Eye (tissue), 1 donor: ENCODE measurements at places on chromosomes 6 and 20.

GRCh38 chr6:83511901-83512681 is at the start of gene PRSS35:
Gene PRSS35, plus strand, starts transcription at chr6:83512534. Its CDS starts 10,908 bp downstream, at chr6:83523442.
- DNase-seq = peak; percentile 91

GRCh38 chr6:127069659-127070279 is 48.7 kb upstream of the RSPO3 start:
- peak; percentile 24 for DNase-seq

- no peak for DNase-seq
Observed at GRCh38 chr6:35511562-35511941, 1.1 kb downstream of the TULP1 start.

DNA sequence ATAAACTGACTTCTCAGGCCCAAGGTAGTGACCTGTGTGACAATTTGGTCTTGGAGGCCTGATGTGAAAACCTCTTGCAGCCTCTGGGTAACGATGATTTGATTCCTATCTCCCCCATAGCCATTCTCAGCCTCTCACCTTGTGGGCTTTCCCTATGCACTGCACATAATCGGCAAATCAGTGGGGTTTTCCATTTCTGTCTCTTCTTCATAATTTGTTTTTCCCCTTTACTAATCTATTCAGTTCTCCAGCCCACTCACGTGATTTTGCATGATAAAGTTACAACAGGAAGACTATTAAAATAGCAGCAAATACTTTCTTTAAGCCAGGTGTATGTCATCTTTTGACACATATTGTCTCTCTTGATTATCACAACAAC is 893.7 kb downstream of the TFAP2A start:
- no peak for DNase-seq

DNA sequence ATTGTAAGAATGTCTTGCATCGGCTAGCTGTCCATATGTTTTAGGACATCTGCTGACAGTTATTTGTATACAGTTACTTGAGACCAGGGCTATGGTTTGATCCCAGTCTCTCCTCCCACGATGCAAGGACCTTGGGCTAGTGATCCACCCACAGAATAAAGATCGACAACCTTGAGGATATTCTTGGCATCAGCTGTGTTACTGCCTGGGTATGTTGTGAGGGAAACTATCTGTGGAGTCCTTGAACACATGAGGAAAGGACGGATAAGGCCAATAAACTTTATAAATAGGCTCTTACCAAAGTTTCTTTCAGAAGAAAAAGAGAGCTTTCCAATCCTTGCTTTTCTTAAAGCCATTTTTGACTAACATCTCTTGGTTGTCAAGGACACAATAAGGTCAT is 70.8 kb upstream of the HEY2 start:
- DNase-seq = no peak

- no peak for DNase-seq
Observed at GRCh38 chr6:158703111-158703836, 53.4 kb downstream of the SYTL3 start.

- DNase-seq = no peak
Observed at GRCh38 chr20:20455926-20456325, 88.0 kb downstream of the INSM1 start.

GRCh38 chr6:11804701-11805100 is 26.1 kb upstream of the ADTRP start:
- no peak for DNase-seq

- DNase-seq = no peak
Observed at GRCh38 chr6:44869321-44869897, 458.7 kb upstream of the RUNX2 start.

DNA sequence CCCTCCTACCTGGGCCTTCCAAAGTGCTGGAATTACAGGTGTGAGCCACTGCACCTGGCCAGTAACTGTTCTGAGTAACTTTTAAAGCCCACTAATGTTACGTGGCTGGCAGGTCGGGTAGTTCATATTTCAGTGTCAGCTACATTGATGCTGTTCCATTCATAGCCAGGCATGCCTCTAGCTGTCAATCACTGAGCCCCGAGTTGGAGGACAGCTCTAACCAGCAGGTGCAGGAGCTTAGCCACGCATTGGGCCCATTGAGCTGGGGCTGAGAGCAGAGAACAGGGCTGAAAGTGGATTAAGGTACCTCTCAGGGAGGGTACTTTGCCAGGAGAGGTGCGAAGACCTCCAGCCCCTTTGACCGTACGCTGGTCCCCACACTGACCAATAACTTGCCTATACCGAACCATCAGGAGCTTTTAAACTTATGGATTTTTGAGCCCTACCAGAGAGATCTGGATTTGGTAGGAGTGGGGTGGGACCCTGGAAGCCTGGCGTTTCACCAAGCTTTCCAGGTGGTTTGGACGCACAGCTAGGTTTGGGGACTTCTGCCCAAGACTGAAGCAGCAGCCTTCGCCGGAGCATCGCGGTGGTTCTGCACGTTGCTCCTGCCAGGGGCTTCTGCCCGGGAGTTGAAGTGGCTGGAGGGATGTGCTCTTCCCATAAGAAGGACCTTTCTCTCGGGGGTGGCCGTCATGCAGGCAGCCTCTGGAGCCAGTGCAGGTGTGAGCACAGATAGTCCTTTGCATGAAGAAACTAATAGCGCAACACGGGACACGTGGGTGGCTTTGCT is 82.6 kb downstream of the SERAC1 start:
- DNase-seq = no peak

GRCh38 chr6:8857160-8857559 is 421.8 kb upstream of the SLC35B3 start:
- no peak for DNase-seq

DNA sequence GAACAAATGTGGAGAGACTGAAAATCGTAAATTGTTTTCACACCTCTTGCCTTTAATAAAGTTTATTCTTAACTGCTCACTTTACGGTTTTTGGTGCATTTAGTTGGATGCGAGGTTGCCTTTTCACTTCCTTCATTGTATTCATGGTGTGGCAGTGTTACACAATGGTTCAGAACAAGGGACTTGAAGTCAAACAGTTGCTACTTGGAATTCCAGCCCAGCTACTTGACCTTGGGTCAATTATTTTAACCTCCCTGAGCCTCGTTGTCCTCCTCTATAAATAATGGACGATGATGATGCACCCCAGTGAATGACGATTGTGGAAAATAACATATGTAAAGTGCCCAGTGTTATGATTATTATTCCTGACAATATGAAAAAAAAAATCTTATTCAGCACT is 72.3 kb downstream of the CARMIL1 start:
- no peak for DNase-seq

DNA sequence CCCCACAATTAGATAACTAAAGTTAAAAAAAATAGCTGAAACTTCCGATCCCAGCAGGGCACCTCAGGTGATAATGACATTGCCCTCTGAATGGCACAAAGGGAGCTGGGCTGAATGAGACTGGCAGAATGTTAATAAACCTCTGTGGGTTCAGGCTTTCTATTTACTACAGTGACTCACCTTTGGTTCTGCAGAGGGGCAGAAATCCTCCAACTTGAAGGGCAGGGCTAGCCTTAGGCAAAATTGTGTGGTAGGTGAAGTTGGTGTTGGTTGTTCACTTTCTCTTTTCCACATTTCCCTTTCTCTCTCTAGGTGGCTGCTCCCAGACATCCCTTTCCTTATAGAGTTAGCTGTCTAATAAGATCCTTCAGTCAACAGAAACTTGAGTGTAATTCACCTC is 625.2 kb downstream of the EPM2A start:
- DNase-seq = no peak

DNA sequence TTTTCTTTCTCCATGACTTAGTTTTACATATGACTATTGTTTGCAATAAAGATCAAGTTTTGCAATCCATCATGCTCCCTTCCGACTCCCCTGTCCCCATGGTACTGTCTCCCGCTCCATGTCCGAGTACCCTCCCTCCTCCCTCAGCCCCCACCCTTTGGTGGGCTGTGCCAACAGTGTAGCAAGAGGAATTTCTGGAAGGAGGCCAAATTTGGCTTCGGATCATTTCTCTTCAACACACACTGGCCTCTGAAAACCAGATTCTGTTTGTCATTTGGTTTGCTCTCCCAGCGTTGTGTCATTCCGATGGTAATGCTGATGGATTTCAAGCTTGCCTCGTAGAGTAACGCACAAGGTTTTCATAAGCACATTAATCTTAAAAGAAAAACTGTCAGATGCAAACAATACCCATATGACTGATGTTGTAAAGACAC is 22.9 kb upstream of the PAX1 start:
- peak; percentile 86 for DNase-seq

GRCh38 chr6:170209354-170210025 is 81.4 kb downstream of the DLL1 start:
- DNase-seq = no peak

DNA sequence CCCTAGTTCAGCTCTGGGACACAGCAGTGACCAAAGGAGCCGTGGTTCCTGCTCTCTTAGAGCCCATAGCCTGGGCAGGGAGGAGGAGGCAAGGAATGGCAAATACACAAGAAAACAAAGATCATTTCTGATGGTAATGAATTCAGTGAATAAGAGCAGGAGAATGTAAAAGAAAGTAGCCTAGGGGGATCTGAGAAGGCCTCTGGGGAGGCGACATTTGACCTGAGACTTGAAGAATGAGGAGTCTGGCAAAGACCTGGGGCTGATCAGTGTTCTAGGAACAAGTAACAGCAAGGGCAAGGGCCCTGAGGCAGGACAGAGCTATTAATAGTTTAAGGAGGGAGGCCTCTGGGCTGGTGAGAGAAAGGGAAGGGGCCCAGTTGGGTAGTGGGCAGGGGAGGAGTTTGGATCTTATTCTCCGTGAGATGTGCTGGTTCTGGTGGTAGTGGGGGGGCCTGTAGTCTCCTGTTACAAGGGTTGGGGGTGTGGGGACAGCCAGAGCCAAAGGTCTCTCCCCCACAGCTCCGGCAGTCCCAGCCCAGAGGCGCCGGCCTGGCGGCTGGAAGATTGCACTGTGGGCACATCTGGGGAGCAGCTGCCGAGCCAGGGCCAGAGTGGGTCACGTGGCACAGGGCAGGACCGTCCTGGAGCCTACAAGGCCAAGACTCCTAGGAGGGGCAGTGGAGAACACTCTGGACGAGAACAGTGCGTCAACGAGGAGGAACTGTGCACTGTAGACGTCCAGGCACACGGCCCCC is 9.3 kb upstream of the ID1 start:
- peak; percentile 79 for DNase-seq
